ENCODE measurements at places on chromosomes 6 and 20.

- DNase-seq, result no peak
These were observed 63.7 kb downstream of the SLC22A23 start for GRCh38 chr6:3392930-3393835.

DNA sequence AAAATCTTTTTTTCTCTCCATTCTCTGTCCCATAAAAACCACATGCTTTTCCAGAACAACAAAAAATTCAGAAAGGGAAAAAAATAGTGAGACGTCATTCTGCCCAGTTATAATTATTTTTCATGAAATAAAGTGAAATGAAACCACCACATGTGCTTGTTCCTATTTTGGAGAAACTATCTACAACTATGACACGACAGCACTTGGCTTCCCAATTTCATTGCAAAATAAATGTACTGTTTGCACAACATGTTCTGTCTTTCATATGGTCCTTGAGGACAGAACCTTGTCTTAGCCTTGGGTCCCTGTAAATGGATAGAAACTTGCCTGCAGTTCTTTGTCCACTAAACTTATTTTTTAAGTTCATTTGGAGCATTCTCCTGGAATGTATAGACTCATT lies 5.6 kb upstream of the MAN1A1 start:
- no peak for DNase-seq

DNA sequence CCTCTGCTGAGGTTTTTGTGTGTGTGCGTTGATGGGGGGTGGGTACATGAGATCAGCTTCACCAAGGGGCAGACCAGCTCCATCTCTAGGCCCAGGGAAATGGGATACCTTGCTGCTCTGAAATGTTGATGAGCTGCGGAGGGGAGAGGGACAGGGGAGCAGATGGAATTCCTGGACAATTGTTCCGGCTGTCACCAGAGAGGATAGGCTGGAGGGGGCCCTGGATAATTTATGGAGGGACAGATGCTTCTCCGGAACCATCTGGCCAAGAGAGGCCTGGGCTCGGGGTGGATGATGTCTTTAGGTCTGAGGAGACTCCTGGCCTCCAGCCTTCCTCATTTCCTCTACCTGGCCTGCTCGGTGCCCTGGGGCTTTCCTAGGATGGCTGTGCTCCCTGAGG lies 1.9 kb upstream of the TJAP1 start:
- DNase-seq, result no peak

GRCh38 chr6:24957199-24957598 lies 21.4 kb upstream of the RIPOR2 start:
- DNase-seq, result no peak

GRCh38 chr20:44091026-44091425 lies 96.0 kb downstream of the JPH2 start:
- DNase-seq, result no peak

GRCh38 chr6:157753291-157753690 lies 69.8 kb upstream of the SNX9 start:
- DNase-seq, result no peak

DNA sequence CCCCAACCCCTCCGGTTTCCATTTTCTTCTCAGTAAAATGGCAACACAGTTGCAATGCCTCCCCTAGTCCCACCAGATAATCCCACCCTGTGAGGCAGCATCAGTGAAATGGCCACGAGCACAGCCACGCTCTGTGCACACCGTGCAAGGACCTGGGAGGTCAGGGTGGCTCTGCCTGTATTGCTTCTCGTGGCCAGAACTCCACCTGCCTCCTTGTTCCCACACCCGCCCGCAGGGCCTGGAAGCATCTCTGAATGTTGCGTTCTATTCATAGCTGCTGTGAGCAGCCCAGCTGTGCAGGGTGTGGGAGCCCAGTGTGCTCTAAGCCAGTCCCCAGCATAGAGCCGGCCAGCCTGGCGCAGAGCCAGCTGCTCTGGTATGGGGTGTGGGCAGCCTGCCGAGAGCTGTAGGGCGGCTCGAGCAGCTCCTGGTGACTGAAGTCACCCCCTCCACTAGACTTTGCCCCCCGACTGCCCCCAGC lies 161.1 kb downstream of the DLL1 start:
- DNase-seq, result peak; percentile 69

DNA sequence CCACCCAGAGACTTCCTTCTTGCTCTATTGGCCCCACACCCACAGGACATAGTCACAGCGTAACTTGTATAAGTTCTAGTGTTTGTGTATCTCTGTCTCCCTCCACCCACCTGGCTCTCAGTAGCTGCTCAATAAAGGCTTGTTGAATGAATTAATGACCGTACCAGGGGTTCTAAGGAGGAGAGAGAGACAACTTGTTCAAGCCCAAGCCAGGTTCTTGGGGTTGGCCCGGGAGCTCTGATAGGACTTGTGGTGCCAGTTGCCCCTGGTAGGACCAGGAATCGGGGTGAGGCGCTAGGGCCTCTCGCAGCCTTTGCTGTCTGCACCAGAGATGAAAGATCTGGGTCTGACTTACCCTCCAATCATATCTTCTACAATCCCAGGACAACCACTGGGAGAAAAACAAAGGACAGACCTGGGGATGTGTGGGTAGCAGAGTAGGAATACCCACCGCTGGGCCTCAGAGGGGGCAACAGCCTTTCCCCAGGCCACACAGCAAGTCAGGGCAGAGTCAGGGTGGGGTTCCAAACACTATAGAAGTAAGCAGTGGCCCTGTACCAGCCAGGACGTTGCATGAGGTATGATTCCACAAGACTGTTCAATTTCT lies 5.3 kb upstream of the TGM2 start:
- no peak for DNase-seq

- DNase-seq, result no peak
These were observed at the start of gene GRM1 for GRCh38 chr6:146028851-146029572. TSS of gene GRM1 (plus strand) at chr6:146029062. CDS start at chr6:146029518, 456 bp downstream.

DNA sequence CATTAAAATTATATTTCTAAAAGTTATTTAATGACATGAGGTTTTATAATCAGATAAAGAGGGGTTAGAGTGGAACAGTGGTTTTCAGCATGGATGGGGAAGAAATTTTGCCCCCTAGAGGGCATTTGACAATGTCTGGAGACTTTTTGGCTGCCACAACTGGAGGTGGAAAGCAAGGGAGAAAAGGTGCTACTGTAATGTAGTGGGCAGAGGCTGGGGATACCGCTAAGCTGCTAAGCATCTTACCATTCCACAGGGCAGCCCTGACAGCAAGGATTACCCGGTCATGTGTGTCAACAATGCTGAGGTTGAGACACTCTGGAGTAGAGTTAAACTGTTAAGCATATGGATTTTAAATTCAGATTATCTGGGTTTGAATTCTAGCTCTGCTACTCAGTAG lies 52.9 kb upstream of the FABP7 start:
- DNase-seq, result no peak

DNA sequence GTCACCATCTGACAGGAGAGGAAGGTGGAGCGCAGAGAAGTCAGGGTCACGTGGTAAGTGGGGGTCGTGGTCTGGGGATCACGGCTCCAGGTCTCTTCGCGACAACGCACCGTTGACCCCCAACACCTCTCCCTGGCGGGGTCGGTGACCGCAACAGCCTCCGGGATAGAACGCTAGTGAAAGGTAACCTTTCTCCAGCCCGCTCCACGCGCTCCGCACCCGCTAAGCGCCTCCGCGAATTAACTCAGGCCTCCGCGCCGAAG lies 600 bp upstream of the SYNJ2 start:
- no peak for DNase-seq
